ENCODE measurements at places on chromosomes 4 and X.

DNA sequence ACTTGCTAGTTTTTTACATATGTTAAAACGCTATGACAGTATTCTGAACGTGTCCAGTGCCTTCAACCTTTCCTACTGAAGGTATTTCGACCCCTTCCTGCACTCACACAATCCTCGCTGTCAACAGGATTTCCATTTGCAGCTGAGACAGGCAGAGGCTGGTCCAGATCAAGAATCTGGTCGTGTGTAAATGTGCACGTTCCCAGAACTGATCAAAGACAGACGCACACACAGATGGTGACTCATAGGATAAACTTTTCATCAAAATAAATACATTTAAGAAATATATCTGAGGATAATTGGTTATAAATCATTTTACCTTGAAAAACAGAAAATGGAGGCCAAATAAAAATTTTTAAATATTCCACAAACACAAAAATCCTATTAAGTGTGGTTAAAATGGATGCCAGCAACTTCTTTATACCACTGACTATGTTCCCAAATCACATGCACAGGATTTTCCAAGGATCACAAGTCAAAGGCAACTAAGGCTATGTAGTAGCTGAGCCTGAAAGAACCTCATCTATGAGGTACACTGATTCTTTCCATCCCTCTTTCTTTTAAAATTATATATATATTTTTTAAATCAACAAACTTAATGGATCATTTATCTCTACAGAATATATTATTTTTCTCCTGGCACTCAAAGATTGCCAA, 85.9 kb downstream of the RNF150 start:
- peak; percentile 46 for DNase-seq

DNA sequence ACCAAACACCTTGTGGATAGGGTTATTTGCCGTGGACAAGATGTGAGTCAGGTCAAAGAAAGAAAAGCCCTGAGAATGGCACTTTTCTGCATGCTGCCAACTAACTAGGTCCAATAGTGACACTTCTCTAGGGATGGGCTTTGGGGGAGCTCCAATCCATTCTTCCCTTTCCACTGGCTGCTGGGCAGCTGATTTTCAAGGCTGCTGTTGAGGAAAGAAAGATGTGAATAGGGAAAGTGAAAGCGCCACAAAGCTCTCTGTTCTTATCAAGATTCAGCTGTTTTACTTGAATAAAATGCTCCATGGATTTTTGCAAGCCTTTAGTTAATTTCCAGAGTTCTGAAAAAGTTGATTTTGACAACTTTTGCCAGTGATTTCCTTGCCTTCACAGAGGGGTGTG, 244.2 kb upstream of the F9 start:
- no peak for DNase-seq

- peak; percentile 42 for DNase-seq
These were observed 43.4 kb downstream of the OSTC start for GRCh38 chr4:108693819-108694218.

- DNase-seq: no peak
These were observed 159.5 kb downstream of the KLHL13 start for GRCh38 chrX:117957128-117957527.

- no peak for DNase-seq
These were observed 240.4 kb upstream of the MAGEB18 start for GRCh38 chrX:25897758-25898157.

- DNase-seq: no peak
These were observed 68.3 kb downstream of the PALLD start for GRCh38 chr4:168565130-168565529.

GRCh38 chrX:153537526-153538295, 20.3 kb downstream of the ATP2B3 start:
- DNase-seq: no peak

DNA sequence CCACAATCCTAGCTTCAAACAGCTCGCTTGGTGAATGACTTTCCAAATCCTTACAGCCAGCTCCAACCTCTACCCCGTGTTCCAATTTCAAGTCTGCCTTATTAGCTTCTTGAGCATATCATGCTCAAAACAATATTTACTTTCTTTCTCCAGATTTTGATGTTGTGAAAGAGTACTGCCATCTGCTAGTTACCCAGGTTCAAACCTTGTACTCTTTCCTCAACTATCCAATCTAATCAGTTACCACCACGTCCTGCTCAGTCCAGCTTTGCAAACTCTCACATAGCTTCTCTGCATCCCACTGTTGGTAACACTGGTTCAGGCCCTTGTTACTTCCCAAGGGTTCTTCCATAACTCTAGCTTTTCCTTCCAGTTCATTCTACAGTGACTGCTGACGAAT, 179.1 kb downstream of the NR3C2 start:
- DNase-seq: no peak

DNA sequence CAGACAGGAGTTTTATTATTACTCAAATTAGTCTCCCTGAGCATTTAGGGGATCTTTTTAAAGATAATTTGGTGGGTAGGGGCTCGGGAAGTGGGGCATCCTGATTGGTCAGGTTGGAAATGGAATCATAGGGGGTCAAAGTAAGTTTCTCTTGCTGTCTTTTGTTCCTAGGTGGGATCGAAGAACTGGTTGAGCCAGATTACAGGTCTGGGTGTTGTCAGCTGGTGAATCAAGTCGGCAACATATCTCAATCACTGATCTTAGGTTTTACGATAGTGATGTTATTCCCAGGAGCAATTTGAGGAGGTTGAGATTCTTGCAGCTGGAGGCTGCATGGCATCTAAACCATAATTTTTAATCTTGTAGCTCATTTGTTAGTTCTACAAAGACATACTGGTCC, 629.5 kb upstream of the AMOT start:
- DNase-seq: no peak

- DNase-seq: no peak
These were observed 75.3 kb downstream of the HMGB2 start for GRCh38 chr4:173258866-173259265.

GRCh38 chr4:24262616-24263015, 321.7 kb downstream of the DHX15 start:
- no peak for DNase-seq

- no peak for DNase-seq
These were observed 74.0 kb downstream of the GRIA2 start for GRCh38 chr4:157294575-157294974.

DNA sequence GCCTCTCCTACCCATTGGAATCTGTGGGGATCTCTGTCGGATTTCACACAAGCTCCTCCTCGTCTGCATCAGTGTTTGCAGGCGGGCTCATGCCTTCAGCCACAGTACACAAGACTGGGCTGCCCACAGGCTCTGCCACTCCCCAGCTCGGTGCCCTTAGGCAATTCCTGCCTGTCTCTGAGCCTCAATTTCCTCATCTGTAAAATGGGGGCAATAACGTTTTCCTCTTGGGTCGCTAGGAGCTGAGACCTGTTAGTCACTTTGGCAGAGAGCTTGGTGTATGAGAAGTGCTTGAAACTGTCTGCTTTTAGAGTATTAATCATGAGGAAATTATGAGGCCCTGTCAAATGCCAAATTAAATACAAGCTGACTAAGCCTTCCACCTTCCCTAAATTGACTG, 27.6 kb upstream of the MSX1 start:
- DNase-seq: no peak

DNA sequence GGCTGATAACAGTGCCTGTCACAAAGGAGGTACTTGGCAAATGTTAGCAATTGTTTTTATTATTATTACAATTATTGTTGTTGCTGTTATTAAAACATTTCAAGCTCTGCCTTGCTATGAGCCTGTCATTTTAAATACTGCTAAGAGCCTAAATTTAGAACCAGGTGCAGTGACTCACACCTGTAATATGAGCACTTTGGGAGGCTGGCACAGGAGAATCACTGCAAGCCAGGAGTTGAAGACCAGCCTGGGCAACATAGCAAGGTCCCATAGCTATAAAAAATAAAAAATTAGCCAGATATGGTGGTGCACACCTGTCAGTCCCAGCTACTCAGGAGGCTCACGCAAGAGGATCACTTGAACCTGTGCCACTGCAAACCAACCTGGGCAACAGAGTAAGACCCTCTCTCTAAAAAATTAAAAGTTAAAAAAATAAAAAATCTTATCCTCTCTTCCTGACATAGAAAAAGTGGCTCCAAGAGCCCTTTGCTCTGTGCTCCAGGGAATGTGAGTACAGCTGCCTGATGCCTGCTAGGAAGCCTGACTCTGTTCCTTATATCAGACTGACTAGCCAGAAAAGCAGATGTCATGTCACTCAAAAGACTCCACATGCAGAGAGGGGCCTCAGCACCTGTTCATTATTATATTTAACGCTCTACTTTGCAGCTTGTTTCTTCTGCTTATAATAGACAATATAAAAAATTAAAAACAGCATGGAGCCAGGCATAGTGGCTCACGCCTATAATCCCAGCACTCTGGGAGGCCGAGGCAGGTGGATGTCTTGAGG, 234.0 kb downstream of the OPHN1 start:
- no peak for DNase-seq

GRCh38 chr4:108703370-108703769, 53.0 kb downstream of the OSTC start:
- no peak for DNase-seq

DNA sequence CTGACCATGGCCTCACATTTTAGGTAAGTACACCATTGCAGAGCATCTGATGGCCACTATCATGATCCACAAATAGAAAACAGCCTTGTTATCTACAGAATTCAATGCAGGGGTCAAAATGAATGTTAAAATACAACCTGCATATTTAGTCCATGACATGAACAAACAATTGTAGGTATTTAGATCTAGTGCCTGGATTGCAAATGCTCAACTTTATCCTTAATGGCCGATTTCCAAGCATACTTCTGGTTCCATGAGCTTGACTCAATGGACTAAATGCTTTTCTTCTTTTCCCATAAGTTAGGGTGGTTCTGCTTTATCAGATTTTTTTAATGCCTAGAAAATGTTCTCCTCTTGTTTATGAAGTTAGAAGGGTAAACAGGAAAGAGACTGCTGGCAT, 139.2 kb upstream of the TTC29 start:
- no peak for DNase-seq

GRCh38 chrX:13994104-13994503, 35.6 kb downstream of the GEMIN8 start:
- peak; percentile 1 for DNase-seq

DNA sequence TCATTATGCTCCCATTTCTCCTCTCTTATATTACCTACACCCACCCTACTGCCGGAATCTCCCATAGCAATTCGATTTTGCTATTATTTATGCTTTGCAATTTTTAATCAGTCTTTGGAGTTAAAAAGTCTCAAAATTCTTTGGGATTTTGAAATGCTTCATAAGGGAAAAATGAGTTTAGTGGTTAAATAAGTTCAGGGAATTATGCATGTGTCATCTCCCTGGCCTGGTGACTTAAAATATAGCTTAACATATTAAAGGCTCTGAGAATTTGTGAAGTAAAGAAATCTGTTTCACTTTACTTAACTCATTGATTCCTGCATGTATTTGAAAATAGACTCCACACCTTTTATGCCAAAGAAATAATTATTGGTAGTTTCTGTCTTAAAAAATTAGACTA, 185.1 kb upstream of the DIPK2B start:
- no peak for DNase-seq

GRCh38 chr4:187270154-187270553, 546.5 kb upstream of the FAT1 start:
- no peak for DNase-seq
